ENCODE measurements at places on chromosomes 3 and 15.

GRCh38 chr3:181253796-181254195 is 264.3 kb upstream of the DNAJC19 start:
- no peak for DNase-seq

- DNase-seq, result no peak
Observed at GRCh38 chr3:56423661-56424099, 44.6 kb downstream of the ERC2 start.

DNA sequence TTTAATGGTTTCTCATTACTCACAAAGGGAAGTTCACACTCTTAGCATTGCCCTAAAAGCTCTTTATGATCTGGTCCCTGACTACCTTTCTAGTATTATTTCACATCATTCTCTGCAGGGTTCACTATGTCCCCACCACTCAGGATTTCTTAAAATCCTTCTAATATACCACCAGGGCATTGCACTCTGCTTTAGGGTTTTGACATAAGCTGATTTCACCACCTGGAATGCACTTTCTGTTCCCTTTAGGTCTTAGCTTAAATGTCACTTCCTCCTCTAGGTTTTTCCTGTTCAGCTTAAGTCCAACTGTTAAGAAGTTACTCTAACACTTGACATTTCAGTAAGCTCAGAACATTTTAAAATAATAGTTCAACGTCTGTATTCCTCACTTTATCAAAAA is 81.7 kb downstream of the HCN4 start:
- DNase-seq, result no peak

- no peak for DNase-seq
Observed at GRCh38 chr15:43471975-43472374, 21.0 kb downstream of the TP53BP1 start.

DNA sequence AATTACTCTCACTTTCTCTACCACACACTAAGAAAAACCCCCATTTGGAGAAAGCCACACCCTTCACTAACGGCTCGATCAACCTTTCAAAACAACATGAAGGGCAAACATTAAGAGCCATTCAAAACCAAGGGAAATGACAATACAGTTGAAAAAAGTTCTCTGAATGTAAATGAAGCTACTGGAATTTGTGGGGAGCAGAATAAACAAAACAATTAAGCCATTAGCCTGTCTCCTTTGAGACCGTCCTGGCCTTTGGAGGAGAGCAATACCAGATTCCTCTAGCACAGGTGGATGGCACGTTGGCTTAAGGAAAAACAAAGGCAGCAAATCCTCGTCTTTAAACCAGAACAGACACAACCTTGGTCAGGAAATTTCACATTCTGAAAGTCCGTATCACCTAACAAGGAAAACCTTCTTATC is 18.7 kb downstream of the MYO1E start:
- no peak for DNase-seq

- no peak for DNase-seq
Observed at GRCh38 chr15:80396096-80396495, 8.1 kb upstream of the ARNT2 start.

GRCh38 chr3:18035641-18036449 is 293.4 kb upstream of the TBC1D5 start:
- DNase-seq, result no peak

DNA sequence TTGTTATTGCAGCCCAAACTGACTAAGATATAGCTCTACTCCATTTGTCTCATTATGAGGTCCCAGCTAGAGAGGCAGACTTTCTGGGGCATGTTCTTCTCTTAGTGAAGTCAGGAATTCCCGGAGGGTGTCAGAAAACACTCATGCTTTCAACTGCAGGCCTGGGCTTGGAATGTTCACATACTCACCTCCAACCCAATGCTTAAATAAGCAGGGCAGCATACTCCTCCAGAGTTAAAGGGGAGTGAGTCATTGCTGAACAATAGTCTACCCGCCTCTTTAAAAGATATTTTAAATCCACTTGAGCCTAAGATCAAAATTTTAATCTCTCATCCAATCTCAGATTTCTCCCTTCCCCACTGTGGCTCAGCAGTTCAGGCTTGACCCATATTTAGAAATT is 167.8 kb upstream of the DPH6 start:
- DNase-seq, result no peak

DNA sequence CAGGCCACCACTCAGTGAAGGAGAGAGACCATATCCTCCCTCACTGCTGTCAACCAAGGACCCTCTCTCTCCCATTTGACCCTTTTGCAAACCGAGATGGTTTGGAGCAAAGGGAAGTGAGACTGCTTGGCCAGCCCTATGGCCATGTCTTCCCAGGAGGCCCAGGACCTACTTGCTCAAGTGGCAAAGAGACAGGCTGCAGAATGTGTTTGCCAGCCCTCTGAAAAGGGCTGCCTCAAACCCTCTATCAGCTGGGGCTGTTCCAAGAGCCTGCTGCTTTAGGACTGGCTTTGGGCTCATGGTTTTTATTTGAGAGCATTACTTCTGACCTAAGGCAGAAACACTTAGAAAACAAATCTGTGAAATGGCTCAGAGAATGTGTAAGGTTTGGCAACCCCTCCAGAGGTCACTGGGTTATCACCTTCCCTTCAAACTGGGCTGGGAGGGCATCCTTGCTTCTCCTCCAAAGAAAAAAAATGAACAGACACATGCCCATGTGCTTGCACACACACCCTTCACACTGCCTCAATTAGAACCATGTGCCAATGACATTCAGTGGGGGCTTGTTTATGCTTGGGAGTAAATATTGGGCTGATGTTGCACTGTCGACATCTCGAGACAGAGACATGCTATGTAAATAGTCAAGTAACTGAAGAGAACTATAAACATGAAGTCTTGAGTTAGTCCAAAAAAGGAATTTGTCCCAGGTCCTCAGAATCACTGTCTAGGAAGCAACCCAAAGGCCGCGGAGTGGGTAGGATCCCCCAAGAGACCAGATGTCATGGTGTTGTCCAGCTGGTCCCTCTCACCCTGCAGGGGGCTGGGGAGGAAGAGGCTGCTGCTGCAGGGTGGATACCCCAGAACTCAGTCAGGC is 49.8 kb upstream of the CTDSPL start:
- no peak for DNase-seq

DNA sequence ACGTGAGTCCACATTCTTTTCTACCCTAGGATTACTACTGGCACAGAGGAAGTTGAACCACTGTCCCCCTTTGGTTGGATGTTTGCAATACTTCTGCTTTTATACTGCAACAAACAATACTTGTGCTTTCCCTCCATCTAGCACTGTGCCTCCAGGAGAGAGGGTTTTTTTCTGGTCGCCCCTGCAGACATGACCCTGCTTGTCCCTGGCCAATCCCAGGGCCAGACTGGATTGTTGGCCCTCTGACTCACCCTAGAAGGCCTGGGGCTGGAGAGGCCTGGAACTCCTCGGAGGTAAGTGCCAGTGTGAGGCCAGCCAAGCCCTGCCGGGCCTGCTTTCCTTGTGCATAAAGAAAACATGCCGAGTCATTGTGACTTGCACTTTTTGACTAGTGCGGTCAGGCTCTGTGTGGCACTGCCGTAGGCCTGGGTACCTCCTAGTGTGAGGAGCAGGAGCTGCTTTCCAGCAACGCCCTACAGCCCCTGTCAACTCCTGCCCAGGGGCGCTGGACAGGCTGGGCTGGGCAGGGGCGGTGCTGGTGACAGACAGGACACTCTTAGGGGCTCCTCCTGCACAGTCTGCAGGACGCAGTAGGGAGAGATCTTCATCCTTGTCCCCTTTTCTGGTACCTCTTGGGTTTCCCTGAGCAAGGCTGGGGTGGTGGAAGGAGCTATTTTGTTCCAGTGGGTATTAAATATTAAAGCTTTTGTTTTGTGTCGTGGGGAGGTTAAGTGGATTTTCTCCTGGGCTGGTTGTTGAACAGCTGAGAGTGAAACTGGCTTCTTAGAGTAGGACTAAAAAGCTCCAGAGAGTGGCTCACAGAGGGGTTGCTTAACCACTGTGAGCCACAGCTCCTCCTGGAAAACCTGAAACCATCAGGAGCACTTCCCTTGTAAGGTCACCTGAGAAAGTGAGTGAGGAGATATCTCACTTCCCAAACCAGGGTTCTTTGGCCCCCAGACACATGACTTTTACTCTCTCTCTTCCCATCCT is 14.4 kb upstream of the TKT start:
- peak; percentile 31 for DNase-seq

DNA sequence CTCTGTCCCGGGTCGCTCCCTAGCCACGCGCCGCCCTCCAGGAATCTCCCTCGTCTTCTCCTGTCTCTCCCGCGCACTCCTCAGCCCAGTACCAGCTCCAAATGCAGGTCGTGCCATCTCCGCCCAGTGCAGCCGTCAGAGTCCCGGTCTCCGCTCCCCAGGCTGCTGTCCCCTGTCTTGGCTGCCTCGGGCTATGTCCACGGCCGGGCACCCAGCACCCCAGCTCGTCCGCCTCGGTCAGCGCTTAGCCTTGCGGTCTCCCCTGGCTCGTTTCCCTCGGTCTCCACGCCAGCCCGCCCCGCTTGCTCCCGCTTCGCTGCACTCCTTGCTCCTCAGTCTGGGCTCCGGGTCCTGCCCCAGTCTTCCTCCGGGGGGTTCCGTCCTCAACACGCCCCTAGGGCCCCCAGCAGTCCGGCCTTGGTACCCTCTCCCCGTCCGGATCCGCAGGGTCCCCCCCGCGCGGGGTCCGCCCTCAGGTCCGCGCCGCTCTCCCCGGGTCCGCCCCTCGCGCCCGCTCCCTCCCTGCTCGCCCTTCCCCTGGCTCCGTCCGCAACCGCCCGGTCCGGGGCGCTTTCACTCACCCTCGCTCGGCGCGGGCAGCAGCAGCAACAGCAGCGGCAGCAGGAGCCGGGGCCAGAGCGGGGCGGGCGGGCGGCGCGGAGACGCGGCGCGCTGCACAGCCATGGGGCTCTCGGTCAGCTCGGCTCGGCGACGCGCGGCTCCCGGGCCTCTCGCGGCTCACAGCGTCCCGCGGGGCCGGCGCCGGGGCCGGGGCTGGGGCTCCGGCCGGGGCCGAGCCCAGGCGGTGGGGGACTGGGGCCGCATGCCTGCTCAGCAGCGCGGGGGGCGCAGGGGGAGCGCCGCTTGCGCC is 462 bp downstream of the IGDCC3 start:
- DNase-seq, result no peak

DNA sequence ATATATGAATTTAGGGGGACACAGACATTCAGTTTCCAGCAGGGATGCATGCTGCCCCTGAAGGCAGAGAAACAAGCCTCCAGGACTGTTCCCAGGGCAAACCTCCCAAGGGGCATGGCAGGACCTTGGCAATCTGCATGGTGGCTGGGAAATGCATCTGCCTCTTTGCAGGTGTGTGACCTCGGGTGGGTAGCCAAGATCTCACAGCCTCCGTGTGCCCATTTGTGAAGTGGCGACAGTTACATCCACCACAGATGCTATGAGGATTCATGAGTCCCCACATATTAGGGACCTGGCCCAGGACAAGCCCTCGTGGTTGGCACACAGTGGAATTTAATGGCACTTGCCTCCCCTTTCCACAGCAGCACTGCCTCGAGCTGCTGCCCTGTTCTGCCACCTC is 29.9 kb downstream of the SLC28A1 start:
- no peak for DNase-seq
